Cardiac septum (tissue), 1 donor: ENCODE measurements at places on chromosomes 5 and 9. TPM values are rescaled to one million over a fixed set of nuclear protein-coding genes. Genes with fewer than 3 reads are reported as not detected.

GPSM1 gene
- 35.1 TPM for total RNA-seq

NR5A1 gene
- not detected for total RNA-seq

MSMP gene
- not detected for total RNA-seq

TBC1D9B gene
- total RNA-seq, result 41.3 TPM

FAM81B gene
- not detected for total RNA-seq

GRCh38 chr5:71836559-71837112 lies 117.6 kb downstream of the CARTPT start:
- DNase-seq, result no peak

GRCh38 chr9:128635266-128636023 lies 21.2 kb downstream of the DYNC2I2 start:
- peak; percentile 92 for DNase-seq

GRCh38 chr9:78572266-78572665 lies 275.3 kb downstream of the PSAT1 start:
- no peak for DNase-seq

DNA sequence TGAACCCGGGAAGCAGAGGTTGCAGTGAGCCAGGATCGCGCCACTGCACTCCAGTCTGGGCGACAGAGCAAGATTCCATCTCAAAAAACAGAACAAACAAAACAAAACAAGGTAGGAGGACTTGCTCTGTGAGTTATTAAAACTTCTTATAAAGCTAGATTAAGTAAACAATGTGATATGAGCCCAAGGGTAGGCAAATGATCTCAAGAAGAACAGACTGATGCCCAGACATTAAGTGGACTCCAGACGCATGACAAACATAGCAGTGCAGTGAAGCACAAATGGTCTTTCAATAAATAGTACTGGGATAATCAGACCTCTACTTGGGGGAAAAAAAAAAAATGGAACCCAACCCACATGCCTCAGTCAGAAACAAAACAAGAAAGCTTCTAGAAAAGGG lies 45.7 kb downstream of the SETX start:
- DNase-seq, result no peak

GRCh38 chr5:172055996-172056395 lies 49.6 kb upstream of the FBXW11 start:
- DNase-seq, result no peak

DNA sequence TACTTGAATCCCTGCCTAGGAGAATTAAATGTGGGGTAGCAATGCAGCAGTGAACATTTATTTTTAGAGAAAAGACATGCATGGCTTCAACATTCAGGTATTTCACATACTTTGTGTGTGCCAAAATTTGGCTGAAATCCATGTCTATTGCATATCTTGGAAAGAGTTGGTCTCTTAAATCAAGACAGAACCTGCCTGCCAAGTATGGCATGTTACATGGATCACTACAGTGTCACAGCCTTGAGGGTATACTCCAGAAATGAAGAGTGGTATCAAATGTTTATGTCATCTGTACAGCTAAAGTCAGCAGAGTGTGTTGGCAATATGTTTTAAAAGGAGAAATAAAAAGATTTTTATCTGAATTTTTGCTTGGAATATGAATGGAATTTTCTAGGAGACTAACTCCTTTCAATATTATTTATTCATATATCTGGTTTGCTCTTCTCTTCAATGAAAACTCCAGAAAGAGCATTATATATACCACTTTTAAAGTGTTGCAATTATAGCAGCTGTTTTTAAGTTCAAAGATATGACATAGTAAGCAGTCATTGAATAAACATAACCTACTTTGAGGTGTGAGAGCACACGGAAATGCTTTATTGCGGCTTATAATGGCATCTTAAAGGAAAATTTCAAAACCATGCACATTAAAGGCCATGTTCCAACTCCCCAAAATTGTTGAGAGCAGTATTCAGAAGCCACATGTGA lies 95.4 kb upstream of the MINAR2 start:
- no peak for DNase-seq

DNA sequence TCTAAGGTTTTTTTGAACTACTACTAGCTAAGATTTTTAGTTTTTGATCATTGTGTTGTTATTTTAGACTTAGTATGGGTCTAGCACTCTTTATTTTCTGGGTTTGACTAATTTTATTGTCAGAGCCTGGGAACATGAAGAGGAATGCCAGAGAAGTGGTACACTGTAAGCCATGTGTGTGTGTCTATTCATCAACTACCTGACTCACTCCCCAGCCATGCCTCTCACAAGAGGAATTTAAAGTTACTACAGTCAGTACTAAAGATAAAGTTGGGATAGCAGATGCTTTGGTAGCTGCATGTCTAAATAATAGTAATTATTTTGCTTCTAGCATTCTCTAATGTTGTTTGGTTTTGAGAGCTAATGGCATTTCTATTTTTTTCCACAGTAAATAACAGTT lies 264.8 kb downstream of the CSNK1G3 start:
- no peak for DNase-seq

DNA sequence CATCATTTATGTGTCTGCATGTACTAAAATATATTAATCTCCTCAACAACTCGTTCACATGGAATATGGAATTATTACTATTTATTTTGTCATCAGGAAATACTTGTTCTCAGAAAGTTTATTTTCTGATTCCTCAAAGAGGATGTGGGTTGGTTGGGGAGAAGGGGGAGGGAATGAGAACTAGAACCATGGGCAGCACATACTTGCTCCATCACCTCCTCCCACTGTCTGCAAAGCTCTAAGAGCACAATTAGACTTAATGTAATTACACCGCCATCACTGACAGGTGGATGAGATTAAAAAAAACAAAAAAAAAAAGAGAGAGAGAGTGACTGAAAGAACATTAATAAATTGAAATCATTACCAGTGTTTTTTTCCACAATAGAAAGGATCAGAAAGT lies 98.2 kb downstream of the OXCT1 start:
- DNase-seq, result no peak

DNA sequence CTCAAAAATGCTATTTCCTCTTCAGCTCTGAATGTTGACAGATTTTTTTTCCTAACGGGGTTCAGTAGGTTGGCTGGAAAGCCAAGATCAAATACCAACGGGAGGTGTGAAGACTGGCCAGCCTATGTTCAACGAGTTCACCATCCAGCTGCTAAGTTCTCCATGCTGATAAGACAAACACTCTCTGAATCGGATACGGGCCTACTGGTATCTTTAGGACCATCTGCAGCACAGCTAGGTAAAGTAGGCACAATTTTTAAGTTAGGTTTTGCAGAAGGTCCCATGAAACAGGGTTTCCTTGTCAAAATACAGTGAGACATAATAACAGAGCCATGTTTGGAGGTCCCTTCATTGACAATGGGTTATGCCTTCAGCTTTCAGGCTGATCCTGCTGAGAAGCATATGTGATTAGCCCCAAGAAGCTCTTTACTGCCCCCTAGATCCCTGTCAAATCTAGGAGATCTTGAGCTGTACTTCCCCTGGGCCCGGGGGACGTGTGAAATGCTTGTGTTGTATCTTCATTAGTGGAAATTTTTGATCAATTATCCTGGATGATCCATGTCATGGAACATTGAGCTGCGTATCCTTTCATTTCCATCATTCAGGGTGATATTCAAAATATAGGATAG lies 60.6 kb downstream of the PGM5 start:
- no peak for DNase-seq

DNA sequence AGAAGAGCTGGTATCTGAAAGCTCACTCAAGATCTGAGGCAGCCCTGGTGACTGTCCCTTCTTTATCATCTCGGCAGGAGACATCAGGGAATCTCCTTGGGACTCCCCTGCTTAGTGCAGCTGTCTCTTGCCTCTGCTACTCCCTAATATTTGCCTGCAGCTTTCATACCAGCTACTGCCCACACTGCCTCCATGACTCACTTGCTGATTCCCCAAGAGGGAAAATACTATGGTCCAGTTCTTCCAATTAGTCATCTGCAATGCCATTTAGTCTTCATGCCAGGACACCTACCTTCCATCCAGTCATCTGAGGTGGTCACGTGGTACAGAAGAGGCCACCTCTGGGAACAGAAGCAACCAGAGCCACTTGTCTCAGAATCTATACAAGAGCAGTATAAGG lies 270.8 kb downstream of the NTRK2 start:
- no peak for DNase-seq

GRCh38 chr9:135363596-135363995 lies 116.0 kb upstream of the PPP1R26 start:
- DNase-seq, result no peak

- no peak for DNase-seq
Measured at GRCh38 chr9:74071502-74071901, 425.6 kb upstream of the RORB start.

- DNase-seq, result no peak
Measured at GRCh38 chr9:117555964-117556629, 141.2 kb upstream of the ASTN2 start.

DNA sequence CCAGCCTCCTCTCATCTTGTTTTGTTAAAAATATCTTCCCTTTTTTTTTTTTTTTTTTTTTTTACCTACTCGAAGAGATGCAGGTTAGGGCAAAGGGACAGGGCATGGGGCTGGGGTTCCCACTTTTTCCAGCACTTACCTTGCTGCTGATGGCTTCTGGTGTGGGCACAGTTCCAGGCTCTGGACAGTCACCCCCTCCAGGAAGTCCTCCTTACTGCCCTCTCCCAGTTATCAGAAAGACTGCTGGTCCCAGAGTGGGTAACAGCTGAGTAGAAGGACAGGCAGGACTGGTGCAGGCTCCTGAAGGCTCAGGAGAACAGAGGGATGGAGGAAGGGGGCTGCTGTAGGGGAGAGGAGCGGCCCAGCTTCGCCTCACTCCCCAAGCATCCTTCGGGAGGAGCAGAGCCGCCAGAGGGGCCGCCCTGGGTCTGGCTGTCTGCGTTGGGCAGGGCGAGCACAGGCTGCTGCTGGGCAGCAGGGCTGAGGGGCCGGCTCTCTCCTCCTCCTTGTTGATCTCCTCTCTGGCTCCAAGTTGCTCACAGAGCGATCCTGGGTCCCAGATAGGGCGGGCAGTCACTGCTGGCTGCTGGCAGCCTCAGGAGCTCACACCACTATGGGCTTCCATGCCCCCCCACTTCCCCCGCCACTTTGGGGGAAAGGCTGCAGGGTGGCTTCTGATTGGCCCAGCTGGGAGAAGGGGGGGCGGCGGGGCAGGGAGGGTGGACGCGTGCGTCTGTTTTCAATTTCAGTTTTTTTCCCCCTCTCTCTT lies at the start of gene PDGFRB:
Gene PDGFRB, minus strand, starts transcription at position 588 of the 769 bp plus-strand sequence. CDS start 18,798 bp downstream, outside the sequence.
- peak; percentile 88 for DNase-seq
